DMS53 (cell line): ENCODE measurements at places on chromosomes 4 and X.

GRCh38 chr4:26861434-26862186, 969 bp downstream of the STIM2 start:
- DNase-seq, result peak; percentile 82

DNA sequence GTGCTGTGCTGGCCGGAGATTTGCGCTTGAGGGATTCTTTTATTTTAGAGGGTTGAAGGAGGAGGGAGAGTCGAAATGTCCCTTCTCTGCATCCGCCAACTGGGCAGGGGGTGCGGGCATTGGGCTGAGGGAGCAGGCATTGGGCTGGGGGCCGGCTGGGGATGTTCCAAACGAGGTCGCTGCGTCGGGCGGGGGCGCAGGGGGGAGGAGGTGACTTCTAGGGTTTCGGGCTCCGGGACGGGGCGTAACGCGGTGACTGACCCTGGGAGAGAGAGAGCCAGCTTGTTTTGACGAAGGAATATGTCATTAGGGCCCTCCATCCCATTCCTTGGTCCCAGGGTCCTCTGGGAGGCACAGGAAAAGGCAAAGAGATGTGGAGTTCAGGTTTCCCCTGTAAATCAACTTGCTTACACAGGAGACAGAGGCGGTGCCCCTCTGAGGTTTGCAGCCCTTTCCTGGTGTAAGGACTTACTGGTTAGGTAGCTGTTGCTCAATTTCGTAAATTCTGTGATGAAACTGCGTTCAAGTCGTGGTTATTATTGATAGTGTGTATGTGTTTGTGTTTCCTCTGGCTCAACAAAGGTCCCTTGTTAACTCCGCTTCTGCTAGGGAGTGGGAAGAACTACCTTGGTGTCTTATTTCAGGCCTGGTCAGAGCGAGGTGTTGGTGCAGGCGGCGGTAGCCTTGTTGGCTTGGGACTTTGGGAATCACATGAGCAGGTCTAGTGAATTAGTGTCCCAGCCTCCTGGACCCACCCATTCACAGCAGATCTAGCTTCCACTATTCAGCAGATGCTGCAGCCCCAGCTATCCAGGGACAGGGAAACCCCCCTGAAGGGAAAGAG, 716 bp downstream of the FHIP1A start:
- DNase-seq, result peak; percentile 61

DNA sequence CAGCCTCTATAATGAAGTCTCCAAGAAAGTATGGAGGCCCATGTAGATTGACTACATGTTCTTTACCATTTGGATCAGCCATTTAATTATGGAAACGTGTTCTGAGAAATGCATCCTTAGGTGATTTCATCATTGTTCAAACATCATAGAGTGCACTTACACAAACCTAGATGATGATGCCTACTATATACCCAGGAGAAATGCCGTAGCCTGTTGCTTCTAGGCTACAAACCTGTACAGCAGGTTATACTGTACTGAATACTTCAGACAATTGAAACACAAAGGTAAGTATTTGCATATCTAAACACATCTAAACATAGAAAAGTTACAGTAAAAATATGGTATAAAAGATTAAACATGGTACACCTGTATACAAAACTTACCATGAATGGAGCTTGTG, 186.5 kb upstream of the FSTL5 start:
- peak; percentile 89 for DNase-seq

- DNase-seq, result no peak
These were observed 11.9 kb upstream of the ZNF157 start for GRCh38 chrX:47358387-47359065.

GRCh38 chr4:5782829-5783476, 72.0 kb downstream of the EVC start:
- peak; percentile 75 for DNase-seq

DNA sequence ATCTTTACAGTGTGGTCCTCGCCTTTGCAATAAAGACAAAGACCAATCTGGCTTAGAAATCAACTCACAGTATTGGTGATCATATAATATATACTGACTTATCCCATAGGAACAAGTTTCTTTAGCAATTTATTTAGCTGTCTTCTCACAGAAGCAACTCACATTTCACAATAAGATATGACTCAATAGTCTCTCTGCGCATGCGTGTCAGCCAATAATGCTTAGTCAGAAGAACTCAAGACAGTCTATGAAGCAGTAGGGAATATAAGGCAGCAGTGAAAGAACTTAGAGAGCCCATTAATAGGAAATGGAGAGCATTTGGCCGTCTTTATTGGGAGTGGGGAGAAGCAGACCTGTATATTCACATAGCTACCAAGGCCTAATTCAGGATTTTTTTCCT, 216.7 kb downstream of the IL13RA2 start:
- DNase-seq, result no peak

- DNase-seq, result no peak
These were observed 33.7 kb downstream of the DHRSX start for GRCh38 chrX:2466876-2467656.

DNA sequence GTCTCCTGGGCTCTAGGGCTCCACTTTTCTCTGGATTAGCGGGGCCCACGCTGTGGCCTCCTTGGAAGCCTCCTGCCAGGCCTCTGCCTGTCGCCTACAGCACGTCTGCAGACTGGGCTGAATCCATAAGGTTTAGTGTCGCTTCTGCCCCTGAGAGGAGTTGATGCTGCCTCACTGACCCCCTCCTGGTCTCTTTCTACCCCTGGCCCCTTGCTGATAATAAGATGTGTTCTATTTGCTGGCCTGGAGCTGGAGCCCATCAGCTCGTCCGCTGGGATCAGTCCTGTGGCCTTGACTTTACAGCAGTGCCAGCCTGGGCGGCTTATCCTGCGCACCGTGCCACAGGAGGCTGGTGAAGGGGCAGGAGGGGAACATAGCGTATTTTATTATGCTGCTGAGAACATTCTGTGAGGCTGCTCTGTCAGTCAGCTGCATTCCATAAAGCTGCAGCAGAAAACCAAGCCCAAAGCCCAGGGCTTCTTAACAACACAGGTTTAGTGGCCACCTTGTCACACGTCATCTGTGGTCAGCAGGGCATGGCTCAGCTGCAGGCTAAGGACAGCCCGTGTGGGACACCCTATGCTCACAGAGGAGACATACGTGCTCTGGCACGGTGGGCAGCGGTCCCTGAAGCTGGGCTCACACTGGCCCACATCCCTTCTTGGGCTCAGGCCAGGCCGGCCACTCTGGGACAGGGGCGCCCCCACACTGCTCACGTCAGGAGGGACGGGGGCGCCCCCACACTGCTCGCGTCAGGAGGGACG, 29.3 kb upstream of the HGFAC start:
- DNase-seq, result no peak

- DNase-seq, result no peak
These were observed 63.4 kb downstream of the EFHC2 start for GRCh38 chrX:44280116-44280515.

DNA sequence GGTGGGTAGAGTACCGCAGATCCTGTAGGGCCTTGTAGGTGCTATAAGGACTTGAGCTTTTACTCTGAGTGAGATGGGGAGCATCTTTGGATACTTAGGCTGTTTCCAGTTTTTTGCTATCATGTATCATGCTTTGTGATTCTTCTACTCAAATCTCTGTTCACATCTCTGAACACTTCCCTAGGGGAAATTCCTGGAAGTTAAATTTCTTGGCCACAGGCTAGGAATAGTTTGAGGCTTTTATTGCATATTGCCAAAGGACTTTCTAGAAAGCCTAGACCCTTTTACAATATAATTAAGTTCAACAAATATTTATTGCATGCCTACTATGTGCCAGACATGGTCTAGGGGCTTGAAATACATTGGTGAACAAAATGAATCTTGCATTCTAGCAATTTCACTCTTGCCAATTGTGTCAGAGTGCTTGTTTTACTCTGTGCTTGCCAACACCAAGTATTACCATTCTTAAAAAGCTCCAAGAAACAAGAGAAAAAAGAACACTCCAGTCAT, 4.1 kb upstream of the PGRMC1 start:
- no peak for DNase-seq
